Activated T-helper 17 cell treated with anti-CD3 and anti-CD28 coated beads, Interleukin-2, amount 50 U/mL, for 72 hours (primary cell): ENCODE measurements at places on chromosomes 13 and 19.

DNA sequence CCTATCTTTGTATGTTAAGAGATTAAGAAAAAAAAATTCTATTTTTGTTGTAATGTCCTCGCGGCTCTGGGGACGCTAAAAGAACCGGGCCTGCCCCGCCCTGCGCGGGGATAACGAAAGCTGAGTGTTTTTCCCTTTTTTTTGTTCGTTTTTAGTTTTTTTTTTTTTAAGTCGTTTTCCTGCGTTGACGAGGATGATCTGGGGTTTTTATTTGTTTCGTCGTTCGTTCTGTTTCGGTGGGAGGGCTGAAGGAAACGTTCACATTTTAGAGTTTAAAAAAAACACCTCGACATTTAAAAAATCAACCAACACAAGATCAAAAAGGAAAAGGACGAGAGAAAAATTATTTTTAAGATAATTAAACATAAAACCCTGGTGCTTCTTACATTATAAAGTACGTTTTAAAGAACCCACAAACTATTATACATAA lies 5.6 kb downstream of the LYL1 start:
- no peak for ATAC-seq

DNA sequence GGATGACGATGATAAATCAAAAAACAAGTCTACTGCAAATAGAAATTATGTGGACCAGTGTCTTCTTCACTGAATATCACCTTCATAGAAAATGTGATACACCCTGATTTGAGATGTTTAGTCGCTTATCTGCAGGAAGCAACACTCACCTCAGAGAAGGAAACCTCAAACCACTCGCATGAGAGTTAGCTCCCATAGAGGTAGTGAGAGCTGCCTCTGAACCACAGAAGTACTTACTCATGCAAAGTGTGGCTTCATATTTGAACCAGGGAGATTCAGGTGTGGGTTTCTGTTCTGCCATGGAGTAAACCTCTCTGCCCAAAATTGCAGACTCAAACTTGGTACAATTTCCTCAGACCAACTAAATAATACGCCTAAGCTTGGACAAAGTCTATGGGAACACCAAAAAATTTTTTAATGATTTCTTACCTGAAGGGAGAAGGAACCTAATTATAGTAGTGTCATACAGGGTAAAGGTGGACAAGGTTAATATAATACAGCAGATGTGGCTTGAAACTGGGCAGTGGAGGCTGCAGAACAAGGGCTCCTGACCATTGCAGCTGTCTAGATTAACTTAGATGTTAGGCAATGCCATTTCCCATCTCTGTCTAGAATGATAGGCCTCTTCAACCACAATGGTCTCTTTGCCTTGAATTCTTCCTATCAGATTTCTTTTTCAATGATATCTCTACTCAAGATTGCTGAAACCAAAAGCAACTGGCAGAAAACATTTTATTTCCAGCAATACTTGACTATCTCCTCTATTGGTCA lies 29.6 kb upstream of the RCBTB2 start:
- ATAC-seq = peak; percentile 99

GRCh38 chr19:48230555-48231129 lies 25.1 kb downstream of the CARD8 start:
- ATAC-seq = peak; percentile 98

- no peak for ATAC-seq
Observed at GRCh38 chr13:50994651-50995050, 85.1 kb downstream of the RNASEH2B start.

- no peak for ATAC-seq
Observed at GRCh38 chr13:110719036-110719710, 5.7 kb downstream of the ING1 start.

GRCh38 chr13:25147638-25148401 lies 24.3 kb downstream of the AMER2 start:
- ATAC-seq = no peak

- no peak for ATAC-seq
Observed at GRCh38 chr13:80690208-80690607, 349.3 kb upstream of the SPRY2 start.

GRCh38 chr13:40348096-40348679 lies 318.3 kb downstream of the FOXO1 start:
- no peak for ATAC-seq

- no peak for ATAC-seq
Observed at GRCh38 chr19:30001301-30001700, 59.3 kb downstream of the URI1 start.

GRCh38 chr13:23750383-23751121 lies 138.6 kb downstream of the MIPEP start:
- peak; percentile 53 for ATAC-seq

GRCh38 chr13:73158851-73159250 lies 100.0 kb downstream of the KLF5 start:
- no peak for ATAC-seq

- peak; percentile 57 for ATAC-seq
Observed at GRCh38 chr19:12090807-12091206, 26.3 kb downstream of the ZNF844 start.

- no peak for ATAC-seq
Observed at GRCh38 chr13:28526876-28527275, 31.9 kb upstream of the FLT1 start.

- ATAC-seq = no peak
Observed at GRCh38 chr13:93499991-93500390, 273.4 kb downstream of the GPC6 start.

DNA sequence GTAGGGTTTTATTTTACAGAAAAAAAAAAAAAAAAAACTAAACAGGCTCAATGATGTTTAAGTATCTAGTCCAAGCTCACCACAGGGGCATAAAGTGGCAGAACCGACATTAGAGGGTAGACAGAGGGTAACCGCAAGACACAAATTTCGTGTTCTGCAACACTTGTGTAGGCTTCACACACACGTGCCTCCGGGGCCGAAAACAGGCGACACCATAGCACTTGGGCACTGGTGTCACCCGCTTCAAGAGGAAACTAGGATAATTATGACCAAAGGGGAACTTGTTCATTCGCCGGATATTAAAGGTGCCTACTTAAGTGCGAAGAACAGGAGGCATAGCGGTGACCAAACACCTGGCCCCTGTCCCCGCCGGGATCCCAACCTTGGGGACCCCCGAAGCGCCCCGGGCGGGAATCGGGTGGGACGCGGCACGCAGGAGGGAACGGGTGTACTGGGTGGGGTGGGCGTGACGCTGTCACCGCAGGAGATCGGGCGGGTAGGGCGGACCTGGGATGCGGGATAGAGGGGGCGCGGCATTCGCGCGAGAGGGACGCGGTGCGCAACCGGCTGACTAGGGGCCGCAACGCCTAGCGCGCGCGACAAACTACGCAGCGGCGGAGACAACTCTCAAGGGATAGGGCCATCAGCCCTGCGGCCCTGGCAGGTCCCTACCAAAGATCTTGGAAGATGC lies 558 bp downstream of the MZT1 start:
- peak; percentile 19 for ATAC-seq
